NB4 (cell line): ENCODE measurements at places on chromosomes 1 and 21.

GRCh38 chr1:116420417-116421200 lies 47.6 kb downstream of the ATP1A1 start:
- no peak for DNase-seq

DNA sequence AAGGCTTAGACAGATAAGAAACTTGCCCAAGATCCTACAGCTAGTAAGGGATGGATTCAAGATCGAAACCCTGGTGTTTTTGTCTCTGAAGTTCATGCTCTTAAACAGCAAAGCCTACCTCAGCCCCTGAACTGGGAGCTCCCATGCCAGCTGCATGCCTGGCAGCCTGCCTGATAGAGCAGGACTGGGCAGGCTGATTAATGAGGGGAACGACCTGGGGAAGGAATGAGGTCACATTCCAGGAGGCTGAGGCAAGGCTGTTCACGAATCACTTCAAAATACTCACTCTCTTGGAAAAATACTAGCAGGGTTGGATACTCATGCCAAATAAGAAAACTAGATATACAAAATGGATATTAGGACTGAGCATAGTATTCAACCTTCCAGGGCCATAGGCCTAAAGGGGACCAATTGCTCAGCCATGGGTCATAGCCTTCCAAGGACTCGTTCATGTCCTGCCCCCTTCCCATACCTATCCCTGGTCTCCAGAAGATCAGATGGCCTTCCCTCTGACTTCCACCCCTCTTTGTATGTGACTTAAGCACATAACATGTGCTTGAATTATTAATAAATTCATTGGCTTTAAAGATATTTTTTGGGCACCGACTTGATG lies 15.6 kb upstream of the TACSTD2 start:
- no peak for DNase-seq

GRCh38 chr1:218101409-218101808 lies 183.7 kb upstream of the RRP15 start:
- DNase-seq, result no peak

DNA sequence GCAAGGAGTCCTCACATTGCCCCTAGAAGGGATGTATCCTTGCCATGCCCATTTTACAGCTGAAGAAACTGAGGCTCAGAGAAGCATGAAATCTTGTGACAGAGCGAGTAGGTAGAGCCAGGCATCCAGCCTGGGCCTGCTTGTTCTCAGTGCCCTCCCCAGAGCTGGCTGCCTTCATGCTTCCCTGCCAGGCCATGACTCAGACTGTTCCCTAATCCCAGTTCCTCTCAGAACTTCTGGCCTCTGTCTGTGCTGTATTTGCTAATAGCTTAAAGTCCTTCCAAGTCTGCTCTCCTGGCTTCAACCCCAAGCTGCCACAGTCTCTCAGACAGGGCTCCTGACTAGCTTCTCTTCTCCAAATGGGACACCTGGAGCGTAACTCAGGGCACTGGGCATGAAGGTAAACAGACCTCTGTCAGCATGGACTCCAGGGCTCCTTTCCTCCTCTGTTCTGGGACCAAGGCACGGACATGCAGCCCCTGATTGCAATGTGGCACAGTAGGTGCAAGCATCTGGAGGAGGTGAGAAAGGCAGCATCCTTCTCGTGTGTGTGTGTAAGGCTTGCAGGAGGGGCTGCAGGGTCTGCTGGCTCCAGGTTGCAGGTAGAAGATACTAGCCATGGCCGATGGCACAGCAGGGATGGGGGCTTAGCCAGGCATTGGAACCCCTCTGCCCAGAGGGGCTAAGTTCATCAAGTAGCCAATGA lies 122.7 kb downstream of the HMGB4 start:
- DNase-seq, result no peak

DNA sequence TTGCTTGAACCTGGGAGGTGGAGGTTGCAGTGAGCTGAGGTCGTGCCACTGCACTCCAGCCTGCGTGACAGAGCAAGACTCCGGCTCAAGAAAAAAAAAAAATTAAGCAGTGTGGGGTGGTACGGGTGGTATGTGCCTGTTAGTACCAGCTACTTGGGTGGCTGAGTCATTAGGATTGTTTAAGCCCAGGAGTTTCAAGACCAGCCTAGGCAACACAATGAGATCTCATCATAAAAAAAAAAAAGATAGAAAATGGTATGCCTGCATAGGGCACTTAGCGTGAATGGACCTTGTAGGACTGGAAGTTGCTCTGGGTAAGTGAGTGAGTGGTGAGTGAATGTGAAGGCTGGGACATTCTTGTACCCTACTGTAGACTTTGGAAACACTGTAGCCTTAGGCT lies 37.0 kb downstream of the TBCE start:
- no peak for DNase-seq

DNA sequence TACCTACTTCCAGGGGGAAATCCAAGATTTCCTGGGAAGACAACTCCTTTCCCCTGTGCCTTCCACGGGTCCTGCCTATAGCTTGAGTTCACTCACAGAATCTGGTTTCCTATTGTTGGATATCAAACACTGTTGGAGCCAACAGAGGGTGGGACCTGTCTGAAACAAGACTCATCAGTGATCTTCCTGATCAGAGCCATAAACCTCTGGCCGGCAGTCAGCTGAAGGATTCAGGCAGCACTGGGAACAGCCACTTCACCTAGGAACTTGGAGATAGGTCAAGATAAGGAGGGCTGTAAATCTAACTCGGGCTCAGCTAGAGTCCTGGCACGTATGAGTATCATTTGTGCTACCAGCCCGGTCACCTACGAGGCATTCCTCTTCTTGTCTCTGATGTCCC lies 23.3 kb downstream of the SH3BP5L start:
- no peak for DNase-seq

DNA sequence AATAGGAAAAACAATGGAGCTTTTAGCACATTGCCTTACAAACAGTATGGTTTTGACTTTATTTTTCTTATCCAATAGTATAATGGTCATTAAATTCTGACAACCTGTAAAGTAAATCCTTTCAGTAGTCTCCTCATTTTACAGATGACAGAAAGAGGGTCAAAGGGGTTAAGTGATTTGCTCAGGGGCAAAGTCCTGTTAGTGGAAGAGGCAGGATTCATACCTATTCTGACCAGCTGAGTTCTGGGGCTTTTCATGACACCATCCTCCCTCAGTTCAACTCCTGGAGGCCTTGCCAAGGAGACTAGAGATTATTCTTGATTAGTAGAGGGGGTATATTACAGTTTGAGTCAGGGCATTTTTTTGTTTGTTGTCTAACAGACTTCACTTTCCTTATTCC lies 278.7 kb upstream of the DUSP10 start:
- DNase-seq, result no peak

DNA sequence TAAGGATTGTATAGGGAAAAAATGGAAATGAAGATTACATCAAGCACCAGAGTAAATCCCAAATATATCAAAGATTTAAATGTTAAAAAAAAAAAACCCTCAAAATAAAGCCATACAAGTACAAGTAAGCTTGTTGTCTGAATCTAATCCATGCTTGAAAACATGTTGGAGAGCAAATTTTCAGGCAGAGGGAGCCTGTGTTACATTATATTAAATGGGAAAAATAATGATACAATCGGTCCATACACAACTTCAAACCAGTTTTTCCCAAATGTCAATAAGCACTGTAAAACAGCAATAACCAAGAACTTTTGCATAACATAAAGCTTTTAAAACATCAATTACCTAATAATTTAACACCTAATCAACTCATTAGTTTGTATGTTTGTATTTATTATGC lies 949.4 kb upstream of the ADGRL4 start:
- DNase-seq, result no peak

DNA sequence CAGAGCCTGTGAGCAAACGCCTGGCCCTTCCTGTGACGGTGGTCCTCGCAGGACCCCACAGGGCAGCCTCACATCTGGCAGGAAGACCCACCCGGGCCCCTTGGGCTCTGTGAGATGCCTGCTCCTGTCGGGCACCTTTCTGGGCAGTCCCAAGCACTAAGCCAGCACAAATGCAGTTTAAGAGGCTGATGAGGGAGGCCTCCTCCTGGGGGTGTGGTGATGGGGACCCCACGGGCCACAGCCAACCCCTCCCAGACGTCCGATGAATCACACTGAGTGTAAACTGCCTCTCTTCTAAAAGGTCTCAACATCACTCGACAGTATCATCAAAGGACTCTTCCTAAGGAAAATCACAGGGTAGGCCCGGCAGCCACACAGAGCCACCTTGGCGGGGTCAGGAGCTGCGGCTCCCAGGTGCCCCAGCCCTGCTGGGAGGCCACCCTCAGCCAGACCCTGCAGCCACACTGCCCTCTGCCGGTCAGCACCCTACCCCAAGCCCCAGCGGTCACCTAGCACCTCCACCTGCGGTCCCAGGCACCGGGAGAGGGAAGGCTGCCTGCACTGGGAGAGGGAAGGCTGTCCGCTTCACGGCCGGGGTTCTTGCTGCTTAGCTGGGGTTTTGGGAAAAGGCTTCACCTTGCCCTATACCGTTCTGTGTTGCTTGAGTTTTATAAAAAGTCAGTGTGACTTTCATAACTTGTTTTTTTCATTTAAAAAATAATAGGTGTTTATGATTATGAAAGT lies 3.9 kb upstream of the PRKCZ start:
- peak; percentile 57 for DNase-seq

- DNase-seq, result peak; percentile 65
These were observed at the start of gene DIRAS3 for GRCh38 chr1:68049941-68050878. Gene DIRAS3, minus strand, starts transcription at chr1:68050627. Its CDS starts 3,330 bp downstream, at chr1:68047297.

- DNase-seq, result no peak
These were observed 57.4 kb downstream of the FOXD2 start for GRCh38 chr1:47495176-47495713.
